ENCODE measurements at places on chromosomes 4 and X.

GRCh38 chrX:71106427-71106826, at the start of gene CXorf65:
Gene CXorf65 (minus strand): TSS chrX:71106740. CDS start chrX:71106556, 184 bp downstream.
- DNase-seq = peak; percentile 21

GRCh38 chrX:135605906-135606305, 85.4 kb downstream of the INTS6L start:
- DNase-seq = no peak

DNA sequence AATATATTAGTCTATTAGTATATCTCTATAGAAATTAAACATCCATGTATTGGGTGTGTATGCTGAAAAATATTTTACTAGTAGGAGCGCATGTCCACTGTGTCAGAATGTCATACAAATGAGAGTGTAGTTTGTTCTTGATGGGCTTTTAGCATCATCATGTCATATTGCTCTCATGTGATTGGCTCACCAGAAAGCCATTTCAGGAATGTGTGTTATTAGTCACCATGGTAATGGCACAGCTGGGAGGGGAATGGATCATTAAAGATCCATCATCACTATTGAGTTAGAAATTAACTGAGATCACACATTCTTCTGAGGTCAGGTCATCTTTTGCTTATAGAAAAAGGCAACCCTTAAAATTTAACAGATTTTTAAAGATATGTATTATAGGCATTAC, 77.3 kb downstream of the PHEX start:
- peak; percentile 37 for DNase-seq

DNA sequence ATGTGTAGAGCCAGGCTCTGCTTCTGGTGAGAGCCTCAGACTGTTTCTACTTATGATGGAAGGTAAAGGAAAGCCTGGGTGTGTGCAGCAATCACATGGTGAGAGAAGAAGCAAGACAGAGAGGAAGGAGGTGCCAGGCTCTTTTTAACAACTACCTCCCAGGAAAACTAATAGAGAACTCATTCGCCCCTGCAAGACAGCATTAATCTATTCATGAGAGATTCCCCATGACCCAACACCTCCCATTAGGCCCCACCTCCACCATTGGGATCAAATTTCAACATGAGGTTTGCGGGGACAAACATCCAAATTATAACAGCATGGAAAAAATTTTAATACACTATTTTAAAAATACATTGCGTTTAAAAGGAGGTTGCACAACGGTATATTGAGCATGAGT, 24.7 kb upstream of the GRIA3 start:
- DNase-seq = no peak

DNA sequence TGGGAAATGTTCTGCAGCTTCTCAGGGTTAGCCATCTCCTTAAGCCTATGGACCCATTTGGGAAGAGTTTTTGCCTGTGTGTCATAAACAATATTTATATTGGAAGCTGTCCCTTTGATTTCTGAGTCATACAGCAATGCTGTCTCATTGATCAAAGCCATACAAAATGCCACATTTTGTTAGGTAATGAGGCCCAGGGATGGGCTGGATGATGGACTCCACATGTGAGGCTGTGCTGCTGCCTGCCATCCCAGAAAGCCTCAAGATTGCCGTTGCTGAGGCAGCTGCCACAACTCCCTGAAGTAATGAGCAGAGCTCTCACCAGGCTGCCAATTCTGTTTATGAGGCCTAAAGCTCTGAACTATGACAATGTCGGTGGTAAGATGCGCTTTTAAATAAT, 12.2 kb upstream of the GJB1 start:
- DNase-seq = no peak

DNA sequence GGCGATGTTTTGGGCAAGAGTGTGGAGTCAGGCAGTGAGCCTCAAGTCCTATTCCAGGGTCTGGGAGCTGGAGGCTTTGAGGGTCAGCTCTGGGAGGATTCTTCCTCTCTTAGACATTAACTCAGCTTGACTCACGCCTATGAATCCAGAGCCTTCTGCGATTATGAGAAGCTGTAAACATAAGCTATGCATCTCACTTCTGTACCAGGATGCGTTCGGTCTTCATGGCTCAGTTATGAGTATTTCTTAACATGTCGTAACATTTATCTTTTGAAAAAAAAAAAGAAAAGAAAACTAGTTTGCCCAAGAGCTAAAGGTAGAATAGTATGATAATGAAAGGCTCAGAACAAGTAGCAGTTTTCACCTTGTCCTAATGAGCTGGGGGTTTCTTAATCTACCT, 4.6 kb downstream of the SHROOM2 start:
- DNase-seq = no peak
